ENCODE measurements at places on chromosomes 5 and 9.

- no peak for DNase-seq
Observed at GRCh38 chr5:114988096-114988495, 181.6 kb downstream of the TRIM36 start.

- DNase-seq = no peak
Observed at GRCh38 chr9:118367383-118367782, 663.2 kb downstream of the TLR4 start.

GRCh38 chr5:151288180-151288579 lies 15.4 kb downstream of the SLC36A3 start:
- no peak for DNase-seq

- no peak for DNase-seq
Observed at GRCh38 chr5:1919209-1919566, 36.5 kb upstream of the IRX4 start.

GRCh38 chr9:109426626-109427402 lies 71.3 kb downstream of the PTPN3 start:
- no peak for DNase-seq

DNA sequence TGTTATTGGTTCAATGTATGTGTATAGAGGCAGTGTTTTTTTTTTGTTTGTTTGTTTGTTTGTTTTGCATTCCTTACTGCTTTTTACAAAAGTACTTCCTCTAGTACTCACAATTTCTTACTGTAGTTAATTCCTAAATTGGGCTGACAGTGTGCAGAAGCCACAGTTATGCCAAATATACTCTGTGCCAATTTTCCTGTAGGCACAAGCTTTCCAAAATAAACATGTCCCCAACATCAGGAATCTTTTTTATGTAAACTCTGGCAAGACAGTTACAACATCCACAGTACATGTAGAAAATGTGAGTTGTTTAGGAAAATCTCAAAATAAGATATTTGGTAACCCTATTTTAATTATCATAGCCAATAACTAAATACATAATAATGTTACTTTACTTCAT lies 161.6 kb upstream of the TSLP start:
- no peak for DNase-seq

DNA sequence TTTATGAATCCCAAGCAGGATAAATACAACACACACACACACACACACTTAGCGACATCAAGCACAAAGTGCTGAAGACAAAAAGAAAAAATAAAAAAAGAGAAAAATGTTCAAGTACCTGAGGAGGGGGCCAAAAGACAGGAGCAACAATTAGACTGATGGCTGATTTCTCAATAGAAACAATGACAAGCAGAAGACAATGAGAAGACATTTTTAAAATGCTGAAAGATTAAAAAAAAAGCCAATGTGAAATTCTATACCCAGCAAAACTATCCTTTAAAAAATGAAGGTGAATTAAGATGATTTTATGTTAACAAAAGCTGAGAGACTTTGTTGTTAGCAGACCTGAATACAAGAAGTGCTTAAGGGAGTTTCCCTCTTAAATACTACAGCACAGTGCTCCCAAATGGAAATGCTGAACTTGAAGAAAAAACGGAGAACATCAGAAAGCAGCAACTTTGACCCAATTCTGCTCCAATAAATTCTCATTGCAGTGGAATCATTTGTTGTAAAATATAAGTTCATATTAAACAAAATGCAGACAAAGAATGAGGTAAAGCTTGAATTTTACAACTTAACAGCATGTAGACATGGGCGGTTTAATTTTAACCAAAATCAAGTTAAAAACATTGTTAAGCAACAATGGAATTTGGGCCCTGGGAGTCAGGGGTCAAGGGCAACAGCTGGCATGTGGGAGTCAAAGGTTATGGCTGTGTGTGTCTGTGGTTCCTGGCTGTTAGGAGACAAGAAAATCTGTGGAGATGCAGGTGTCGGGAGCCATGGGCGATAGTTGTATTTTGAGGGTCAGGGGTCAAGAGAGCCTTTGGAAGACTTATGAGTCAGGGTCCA lies 776 bp upstream of the RANBP17 start:
- DNase-seq = no peak

- DNase-seq = no peak
Observed at GRCh38 chr5:103362211-103362610, 103.6 kb downstream of the MACIR start.

DNA sequence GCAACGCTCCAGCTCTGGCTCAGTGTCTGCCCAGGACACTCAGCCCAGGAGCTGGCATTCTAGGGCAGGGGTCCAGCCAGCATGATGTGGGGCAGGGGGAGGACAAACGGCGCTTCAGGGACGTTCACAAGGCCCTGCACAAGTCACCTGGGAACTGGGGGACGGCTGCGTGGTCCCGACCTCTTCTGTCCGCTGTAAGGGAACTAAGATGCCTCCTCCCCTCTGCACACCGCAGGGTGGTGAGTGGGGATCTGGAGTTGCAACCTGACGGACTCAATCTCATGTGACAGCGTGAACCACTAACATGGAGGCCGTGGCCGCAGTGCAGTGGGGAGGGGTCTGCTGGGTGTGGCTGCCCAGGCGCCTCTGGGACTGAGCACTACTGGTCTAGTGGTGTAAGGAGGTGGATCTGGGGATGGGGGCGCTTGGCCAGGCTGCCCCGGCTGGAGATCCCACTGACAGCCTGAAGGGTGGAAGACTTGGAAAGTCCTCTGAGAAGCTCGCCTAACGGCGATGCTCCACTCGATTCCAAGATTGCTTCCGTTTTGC lies 88.0 kb upstream of the RAPGEF1 start:
- DNase-seq = no peak

GRCh38 chr9:93254061-93254481 lies 70.1 kb downstream of the WNK2 start:
- no peak for DNase-seq

GRCh38 chr5:145978708-145979107 lies 42.3 kb downstream of the SH3RF2 start:
- DNase-seq = no peak

DNA sequence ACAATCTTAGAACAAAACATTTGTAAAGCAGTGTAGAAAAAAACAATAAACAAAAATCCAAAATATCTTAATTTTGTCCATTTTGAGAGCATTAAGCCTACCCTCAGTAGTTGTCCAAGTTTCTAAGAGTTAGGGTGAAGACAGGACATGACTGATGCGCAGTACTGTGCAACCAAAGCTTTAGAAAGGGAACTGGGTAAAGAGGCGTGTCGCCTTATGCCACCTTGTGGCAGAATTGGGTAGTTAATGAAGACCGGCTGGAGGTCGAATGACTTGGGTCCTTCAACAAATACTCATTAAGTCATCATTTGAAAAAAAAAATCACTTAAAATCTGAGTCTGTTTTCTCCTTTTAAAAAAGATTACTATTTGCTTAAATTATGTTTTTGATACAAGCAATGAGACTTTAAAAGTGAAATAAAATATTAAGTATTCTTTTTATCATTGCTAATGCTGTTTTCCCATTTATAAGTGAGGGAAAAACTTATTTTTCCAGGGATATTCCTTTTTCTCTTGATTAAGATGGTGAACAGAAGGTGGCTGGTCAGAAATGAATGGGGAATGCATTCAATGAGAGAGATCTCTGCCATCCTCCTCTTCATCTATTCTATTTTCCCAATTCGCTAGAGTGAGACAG lies 3.5 kb upstream of the RNF20 start:
- peak; percentile 69 for DNase-seq

- DNase-seq = no peak
Observed at GRCh38 chr5:125928663-125929062, 494.5 kb upstream of the GRAMD2B start.

GRCh38 chr9:36091026-36091953 lies 45.2 kb upstream of the GLIPR2 start:
- DNase-seq = no peak

- DNase-seq = no peak
Observed at GRCh38 chr5:32020271-32020670, 153.8 kb downstream of the GOLPH3 start.

GRCh38 chr9:111898331-111899096 lies 1.9 kb downstream of the UGCG start:
- no peak for DNase-seq

DNA sequence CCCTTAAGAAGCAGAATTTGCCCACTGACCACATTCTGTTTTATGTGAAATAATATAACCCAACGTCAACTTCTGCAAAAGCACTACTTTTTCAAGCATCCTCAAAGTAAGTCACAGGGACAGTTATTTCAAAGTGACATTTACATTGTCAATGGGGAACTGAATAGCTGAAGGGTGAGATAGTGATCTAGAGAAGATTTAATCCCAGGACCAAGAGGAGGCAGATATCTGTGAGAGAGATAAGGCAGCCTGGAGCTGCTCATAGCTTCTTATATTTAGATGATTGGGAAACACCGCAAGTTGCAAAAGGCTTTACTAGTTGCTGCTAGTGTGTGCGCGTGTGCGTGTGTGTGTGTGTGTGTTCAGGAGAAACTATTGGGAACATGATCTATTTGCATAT lies 210.4 kb upstream of the RFX3 start:
- DNase-seq = no peak

DNA sequence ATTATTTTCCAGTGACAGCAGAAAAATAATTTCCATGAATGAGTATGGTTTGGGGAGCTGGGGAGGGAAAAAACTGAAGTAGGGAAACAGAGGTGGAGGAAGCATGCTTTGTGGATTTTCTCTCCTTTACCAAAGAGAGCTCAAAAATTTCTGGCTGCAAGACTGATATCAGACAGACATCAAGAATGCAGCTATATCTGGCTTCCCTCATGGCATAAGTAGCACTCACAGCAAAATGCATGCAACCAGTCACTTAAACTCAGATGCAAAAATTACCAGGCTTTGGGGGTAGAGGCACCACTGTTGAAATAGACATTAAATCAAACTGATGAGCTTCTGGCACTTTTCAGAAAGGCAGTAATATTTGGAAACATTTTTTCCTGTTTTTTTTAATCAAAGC lies 196.9 kb downstream of the TSSK1B start:
- DNase-seq = no peak

DNA sequence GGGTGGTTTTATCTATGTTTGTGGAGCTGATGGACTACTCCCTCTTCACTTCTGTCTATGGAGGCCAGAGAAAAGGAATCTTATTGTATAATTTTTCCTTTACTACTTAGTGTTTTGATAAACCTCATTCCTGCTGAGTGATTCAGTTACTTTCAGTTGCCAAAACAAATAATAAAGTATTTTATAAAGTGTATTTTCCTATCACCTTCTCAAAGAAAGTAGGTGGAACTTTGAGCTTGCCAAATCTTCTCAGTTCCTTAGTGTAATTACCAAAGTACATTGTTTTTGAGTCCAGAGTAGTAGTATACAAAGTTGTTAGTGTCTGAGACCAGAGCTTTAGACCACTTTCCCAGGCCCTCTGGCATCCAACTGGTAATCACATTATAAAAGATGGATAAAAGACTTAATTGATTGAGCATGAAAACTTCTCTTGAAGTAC lies 13.5 kb downstream of the RABGAP1 start:
- no peak for DNase-seq

All from right forelimb (tissue), 1 donor.